ENCODE measurements at places on chromosomes 11 and 22.

DNA sequence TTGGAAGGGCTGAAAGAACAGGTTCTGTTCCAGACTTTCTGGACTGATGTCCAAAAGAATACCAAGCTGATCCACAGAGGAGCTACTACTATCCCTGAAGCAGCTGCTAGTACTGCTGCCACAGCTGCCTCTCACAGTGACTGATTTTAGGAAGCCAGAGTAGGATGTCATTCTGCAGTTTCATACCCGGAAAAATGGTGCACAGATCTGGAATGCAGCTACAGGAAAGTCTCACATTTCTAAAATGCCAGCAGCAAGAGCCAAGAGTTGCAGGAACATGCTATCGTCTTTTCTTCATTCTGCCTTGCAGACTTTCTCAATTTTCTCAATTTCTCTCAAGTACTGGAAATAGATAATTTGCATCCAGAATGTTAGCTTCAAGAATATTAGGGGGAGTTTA is 19.4 kb upstream of the CCDC179 start:
- peak; percentile 37 for DNase-seq

DNA sequence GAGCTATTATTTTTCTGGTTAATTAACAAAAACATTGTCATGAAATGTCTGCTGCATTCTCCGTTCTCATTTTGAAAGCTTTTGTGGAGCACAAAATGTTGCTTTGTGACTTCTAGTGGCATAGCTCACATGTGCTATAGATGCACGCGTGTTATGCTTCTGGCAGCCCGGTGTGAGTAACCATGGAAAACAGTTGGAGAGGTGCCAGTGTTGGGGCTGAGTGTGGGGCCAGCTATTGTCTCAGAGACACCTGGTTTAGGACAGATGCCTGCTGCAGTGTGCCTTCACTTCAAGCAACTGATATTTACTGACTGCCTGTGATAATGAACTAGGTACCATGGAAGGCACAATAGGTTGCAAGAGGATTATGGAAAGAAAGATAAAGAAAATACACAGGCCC is 760.6 kb downstream of the NTM start:
- peak; percentile 35 for DNase-seq

DNA sequence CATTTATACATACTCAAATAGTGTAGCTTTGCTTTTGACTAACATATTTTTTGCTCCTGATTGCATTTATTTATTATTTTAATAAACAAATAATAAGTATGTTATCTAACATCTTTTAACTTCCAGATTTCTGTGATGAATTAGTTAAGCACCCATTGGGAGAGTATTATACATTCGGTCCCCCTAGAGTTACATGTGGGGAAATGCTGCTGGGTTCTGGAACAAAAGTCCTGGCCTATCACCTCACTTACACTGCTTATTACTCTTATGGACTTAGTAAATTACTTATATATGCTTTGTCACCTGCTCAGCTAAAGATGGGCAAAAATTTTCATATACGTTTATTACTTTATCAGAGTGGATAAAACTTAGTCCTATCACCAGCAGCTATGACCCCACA is 1163.0 kb downstream of the FAM181B start:
- DNase-seq, result no peak

- DNase-seq, result peak; percentile 14
Measured at GRCh38 chr11:74097686-74098237, 73.0 kb downstream of the C2CD3 start.

GRCh38 chr11:104165014-104165413 is 1.1 kb upstream of the PDGFD start:
- DNase-seq, result no peak

- DNase-seq, result peak; percentile 85
Measured at GRCh38 chr11:119168471-119169281, at the start of gene NLRX1. Gene NLRX1 (plus strand): TSS chr11:119168725. CDS start chr11:119171404, 2,679 bp downstream.

DNA sequence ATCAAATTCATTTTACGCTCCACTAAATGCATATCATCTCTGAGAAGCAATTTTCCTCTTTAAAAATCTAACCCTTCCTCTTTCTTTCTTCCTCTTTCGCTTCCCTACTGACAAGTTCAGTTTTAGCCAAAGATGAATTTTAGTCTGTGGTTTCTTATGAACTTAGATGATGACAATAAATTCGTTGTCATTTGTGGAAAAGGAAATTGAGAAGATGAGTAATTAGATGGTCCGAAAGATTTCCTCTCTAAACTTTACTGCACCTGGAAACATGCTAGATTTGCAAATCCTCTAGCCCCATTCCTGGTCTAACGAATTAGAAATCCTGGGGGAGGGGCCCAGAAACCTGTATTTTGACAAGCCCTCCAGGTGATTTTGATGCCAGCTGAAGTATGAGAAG is 855.4 kb upstream of the CHORDC1 start:
- DNase-seq, result no peak

- peak; percentile 31 for DNase-seq
Measured at GRCh38 chr11:33691066-33691864, 9.4 kb downstream of the C11orf91 start.

- DNase-seq, result peak; percentile 66
Measured at GRCh38 chr22:43186272-43187170, at the start of gene TTLL12. Gene TTLL12 (minus strand): TSS chr22:43187134. CDS start chr22:43187069, 65 bp downstream.

- no peak for DNase-seq
Measured at GRCh38 chr11:65883786-65884715, 4.2 kb downstream of the FIBP start.

- DNase-seq, result peak; percentile 66
Measured at GRCh38 chr11:23765682-23766252, 731.1 kb upstream of the LUZP2 start.

- DNase-seq, result no peak
Measured at GRCh38 chr11:69984457-69985261, 93.5 kb upstream of the ANO1 start.

DNA sequence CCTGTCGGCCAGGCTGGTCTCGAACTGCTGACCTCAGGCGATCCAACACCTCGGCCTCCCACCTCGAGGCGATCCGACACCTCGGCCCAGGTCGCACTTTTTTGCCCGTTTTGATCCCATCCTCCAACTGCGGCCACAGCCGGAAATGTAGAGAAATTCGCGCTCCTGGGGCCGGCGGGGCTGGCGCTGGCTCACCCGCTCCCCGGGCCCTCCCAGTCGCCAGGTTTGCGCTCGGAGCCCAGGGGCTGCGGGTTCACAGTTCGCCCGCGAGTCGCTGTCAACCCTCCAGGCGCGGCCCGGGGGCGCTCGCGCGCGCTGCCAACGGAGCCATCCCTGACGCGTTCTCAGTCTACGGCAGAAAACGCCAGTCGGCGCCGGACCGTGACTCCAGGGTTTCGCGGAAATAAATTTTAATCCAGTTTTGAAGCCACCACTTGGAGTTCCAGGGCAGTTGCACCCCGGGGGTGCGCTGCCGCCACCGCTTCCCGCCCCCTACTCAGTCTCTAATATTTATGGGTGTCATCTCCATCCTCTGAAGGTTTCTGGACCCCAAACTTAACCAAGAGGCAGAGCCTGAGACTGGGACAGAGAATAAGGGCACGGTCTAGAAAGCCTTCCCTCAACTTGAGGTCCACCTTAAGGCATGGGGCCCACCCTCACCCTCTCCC is 1.5 kb upstream of the KLHDC7B start:
- DNase-seq, result peak; percentile 72

- DNase-seq, result peak; percentile 65
Measured at GRCh38 chr22:18012531-18012930, 11.8 kb downstream of the MICAL3 start.

DNA sequence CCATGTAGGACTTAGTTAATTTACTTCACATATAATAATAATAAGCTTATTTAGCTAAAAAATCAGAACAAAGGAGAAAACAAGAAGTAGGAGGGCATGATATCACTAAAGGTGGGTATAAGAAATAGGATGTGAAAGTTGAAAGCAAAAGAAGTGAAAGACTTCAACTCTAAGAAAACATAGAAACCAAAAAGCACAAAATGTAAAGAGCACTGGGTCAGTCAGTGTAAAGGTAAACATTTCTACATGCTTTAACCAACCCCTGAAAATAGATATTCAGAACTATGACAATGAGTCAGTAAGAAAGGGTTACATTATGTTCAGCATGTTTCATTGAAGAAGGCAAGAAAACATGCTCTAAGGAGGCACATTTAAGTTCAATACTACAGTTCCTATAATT is 298.8 kb downstream of the SWAP70 start:
- no peak for DNase-seq

GRCh38 chr11:45659818-45660160 is 5.6 kb downstream of the CHST1 start:
- DNase-seq, result no peak

Data from fibroblast of skin of right biceps (primary cell).